ENCODE measurements at places on chromosomes 2 and 18.

DNA sequence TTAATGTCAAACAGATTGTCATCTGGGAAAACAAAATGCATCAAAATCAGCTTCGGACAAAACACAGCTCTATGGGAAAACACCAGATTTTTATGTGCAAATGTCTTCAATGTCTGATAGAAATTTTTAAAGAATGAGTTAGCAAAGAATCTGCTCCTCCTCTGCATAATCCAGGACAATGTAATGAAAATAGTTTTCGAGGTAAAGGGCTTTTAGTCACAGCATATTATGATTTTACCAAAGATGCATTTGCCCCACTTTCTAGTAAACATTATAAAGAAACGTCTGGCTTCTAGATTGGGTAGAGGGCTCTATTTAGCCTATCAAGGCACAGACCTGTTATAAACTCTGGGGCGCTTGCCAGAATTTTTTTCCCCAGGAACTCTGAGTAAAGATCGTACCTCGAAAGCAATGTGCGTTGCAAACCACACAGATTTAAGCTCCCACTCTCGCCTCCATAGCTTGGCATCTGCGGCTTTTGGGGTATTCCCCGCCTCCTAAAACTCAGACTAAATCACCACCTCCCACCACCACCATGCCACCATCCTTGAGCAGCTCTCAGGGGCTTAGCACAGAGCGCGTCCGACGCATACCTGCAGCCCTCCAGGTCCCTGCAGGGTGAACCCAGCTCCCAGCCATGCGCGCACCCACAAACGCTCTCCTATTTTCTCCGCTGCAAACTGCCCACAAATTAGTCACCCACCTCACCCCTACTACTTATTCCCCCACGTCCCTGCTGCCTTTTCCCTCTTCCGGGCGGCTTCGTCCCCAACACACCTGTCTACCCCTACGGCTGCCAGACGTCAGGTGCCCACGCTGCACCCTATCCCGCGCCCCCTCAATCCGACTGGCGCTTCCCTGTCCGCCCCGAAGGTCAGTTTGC, 829 bp downstream of the ACVR1C start:
- peak; percentile 9 for ATAC-seq

- no peak for ATAC-seq
Observed at GRCh38 chr2:240140511-240140910, at the start of gene OTOS. Gene OTOS, minus strand, starts transcription at chr2:240140658. Its CDS starts 332 bp downstream, at chr2:240140326.

- ATAC-seq, result no peak
Observed at GRCh38 chr2:215271446-215271845, 40.4 kb upstream of the ATIC start.

DNA sequence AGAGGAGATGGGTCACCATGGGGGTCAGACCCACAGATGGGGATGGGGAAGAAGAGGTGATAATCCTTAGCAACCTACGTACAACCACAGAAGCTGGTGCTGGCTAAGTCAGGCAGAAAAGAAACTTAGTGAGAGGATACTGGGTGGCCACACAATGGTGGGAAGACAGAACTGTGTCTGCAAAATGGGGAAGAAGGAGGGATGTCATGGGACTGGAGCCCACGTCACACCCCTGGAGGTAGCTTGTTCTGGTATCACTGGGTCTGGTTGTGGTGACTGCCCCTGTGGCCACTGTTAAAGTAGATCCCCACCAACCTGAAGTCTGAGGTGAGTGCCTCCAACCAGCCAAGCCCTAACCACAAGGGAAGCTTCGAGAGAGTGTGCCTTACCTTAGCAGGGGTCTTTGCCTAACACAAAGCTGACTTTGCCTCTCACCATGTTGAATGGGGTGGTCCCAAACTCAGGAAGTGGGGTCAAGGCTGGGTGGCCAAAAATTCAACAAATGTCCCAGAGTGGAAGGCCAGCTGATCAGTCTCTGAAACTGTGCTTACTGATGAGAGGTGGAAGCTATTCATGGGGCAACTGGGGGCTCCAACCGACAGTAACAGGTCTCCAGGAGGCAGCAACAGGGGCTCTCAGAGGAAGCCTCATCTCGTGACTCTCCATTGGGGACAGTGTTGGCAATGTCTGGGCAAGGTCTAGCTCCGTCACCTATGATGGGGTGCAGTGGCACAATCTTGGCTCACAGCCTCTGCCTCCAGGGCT, 64.8 kb upstream of the SLC1A4 start:
- no peak for ATAC-seq

DNA sequence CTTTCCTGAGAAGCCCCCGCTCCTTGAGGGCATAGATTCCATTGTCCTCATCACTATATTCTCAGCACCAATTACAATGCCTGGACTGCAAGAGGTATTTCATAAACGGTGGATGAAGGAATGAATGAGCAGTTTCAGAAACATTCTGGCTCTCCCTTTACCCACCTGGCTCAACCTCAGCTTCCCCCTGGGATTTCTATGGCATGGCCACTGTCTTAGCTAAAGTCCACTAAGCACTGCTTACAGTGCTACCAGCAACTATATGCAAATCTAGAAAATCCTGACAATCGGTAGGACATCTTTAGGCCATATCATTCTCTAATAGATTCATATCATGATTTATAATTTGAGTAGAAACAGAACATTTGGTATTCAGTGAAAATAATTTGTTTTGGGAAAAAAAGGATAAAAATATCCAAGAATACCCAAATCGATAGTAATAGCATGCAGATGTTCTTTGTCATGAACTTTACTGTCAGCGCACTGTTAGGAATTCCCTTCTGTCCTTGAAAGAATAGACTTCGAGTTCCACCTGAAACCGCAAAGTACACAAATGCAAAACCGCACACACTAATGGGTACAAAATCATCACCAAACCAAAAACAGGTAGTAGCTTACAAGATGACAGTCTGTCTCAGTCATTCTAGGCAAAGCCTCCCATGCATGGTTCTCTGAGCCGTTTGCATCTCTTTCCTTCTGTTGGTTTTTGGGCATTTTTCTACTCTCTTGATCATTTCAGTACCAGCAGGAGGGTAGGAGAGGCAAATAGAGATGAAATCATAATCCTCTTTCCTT, 303.6 kb upstream of the ID2 start:
- ATAC-seq, result no peak

DNA sequence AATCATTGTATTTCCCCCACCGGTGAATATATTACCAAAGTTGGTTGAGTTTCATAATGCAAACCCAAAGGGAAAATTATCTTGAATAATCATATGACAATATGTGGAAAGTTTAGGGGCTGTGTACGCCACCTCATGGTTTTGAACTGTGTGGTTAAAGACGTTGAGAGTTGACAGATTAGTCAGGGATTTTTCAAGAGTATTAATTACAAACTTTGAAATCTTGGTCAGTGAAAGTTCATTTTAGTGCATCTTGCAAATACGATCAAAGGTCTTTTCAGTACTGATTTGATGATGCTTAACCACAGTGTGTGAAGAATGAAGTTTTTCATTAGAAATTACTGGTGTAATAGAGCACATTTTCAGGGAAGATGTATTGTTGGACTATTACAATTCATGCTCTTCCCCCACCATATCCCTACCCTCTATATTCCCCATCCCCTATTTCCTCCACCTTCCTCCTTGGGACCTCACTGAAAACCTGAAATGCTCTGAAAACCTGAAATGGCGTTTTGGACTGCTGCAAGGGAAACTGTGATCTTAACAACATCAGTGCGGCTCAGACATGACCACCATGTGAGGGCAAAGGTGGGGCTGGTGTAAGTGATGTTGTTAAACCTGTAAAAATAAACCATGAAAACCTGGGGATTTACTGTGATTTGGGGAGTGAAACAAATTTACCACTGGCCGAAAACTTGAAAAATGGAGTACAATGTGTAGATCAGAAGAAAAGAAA, 4.5 kb upstream of the BCL2L11 start:
- ATAC-seq, result no peak

GRCh38 chr2:56369316-56369715, 185.5 kb downstream of the CCDC85A start:
- peak; percentile 83 for ATAC-seq

DNA sequence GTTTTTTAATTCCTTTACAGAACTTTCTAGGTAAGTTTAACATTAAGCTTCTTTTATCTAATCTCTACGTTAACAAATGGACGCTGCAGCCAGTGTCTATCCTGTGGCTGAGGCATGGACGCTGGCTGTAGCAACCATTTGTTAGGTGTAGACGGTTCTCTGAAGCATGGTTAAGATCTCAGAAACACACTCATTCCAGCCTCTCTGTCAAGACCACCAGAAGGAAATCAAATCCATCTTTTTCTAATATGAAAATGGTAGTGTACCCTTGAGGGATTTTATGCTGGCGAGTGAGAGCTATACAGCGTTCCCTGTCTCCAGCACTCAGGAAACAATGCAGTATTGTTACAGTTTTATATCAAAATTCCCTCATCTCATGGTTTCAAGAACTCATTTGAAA, 78.0 kb downstream of the DTNB start:
- no peak for ATAC-seq

DNA sequence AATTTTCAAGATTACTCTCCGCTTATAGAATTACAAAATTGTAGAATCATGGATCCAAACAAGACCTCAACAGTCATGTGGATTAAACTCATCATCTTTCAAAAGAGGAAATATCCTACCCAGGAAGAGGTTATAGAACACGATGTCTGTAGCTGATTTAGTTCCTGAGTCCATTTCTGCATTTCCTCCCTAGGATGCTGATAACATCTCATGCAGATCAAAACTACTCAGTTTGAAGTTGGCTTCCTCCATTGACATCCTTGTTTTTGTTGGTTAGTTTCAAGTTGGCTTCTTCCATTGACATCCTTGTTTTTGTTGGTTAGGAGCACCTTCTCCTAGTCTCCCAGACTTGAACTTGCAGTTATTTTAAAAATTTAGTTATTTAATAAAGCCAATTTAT, 147.5 kb downstream of the PARD3B start:
- ATAC-seq, result no peak

DNA sequence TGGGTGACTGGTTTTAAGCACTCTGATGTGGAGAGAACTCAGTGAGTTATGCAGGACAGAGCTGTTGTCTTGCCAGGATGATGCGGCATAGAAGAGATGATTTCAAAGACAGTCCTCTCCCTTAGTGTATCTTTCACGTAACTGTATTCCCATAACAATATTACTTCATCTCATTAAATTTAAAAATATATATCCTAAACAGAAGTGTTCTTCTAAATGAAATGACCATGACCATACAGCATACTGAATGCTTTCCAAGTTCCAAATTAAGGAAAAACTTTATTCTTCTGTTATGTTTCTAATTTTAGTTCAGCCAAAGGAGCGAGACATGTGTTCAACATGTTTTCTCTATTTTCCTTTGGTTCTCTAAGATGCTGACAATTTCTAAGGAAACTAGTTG, 600.1 kb upstream of the FSHR start:
- ATAC-seq, result peak; percentile 14

- ATAC-seq, result no peak
Observed at GRCh38 chr2:60104514-60105505, 448.6 kb downstream of the BCL11A start.

DNA sequence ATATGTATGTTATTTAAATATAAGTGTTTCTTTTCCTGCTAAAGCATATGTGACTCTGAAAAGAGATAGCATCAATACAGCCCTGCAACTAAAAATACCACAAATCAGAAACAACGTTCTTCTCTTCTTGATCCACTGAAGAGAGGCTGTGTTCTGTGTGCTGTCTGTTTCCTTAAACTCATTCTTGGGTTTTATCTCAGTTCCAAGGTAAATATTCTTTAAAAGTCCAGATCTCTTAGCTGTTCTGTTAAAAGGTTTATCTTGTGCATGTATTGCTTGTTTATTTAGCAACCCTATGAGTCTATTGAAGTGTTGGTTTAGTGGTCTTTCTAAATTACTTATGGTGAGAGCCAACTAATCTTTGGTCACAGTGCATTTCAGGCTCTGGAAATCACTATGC, 173.3 kb upstream of the NT5C1B start:
- ATAC-seq, result peak; percentile 23

DNA sequence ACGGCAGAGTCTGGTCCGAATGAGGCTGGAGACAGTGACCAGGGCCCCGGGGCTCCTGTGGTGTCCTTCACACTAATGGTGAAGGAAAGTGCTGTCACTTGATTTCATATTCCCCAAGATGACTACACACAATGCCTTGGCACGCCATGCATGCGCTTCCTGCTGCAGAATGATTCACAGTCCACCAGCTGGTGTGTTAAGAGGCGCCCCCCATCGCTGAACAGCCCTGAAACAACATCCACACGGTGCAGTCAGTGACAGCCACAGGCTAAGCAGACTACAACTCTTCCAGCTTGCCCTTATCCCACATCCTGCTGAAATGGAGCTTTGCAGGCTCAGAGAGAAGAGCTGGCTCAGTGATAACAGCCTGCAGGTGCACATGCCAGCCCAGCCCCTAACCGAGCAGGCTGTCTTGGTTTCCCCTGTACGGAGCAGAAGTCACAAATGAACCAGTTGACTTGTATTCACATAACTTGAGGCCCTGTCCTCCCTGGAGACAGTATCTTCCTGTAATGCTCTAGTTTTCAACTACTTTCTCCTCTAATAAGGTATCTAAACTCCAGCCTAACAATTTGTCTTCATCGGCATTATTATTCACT, 24.3 kb upstream of the CDH20 start:
- ATAC-seq, result peak; percentile 81

- ATAC-seq, result no peak
Observed at GRCh38 chr2:240959214-240959940, 39.0 kb upstream of the SNED1 start.

GRCh38 chr2:226828191-226828590, 7.7 kb upstream of the RHBDD1 start:
- ATAC-seq, result no peak

- ATAC-seq, result no peak
Observed at GRCh38 chr2:64847930-64848329, 141.3 kb upstream of the SLC1A4 start.

DNA sequence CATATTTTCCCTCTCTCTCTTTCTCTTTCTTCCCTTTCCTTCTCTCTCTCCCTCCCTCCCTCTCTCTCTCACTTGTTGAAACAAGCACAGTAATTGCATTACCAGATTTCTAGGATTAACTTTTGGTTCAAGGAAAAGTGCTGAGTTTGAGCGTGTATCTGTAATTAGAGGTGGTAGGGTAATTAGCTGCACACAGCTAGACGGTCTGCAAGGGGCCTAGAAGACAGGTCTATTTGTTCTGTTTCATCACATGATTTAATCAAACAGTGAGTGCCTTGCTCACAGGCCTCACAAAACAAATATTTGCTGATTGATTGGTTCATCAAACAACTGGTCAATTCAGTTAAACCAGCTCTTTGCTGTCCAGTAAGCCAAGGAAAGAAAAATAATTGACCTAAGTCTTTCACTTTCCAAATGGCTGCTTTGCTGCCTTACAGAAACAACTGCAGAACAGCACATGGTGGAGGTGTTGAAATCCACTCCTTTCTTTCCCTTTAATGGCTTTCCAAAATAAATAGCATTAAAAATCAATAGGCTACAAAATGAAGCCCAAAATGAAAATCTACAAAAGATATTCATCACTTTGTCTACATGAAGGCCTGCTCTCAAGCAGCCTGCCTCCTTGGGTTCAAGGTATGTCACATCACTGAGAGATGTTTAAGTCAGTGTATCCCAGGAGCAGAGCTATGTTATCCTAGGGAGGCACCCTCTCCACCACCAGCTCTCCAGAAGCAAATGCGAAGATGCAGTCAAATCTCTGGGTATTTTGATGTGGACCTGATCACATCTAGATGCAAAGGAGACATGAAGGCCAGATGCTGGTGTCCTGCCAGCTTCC, 264.4 kb upstream of the SIX2 start:
- no peak for ATAC-seq

GRCh38 chr2:7467782-7468447, 550.7 kb downstream of the RNF144A start:
- no peak for ATAC-seq
